ENCODE measurements at places on chromosomes 7 and 10. TPM values are rescaled to one million over a fixed set of nuclear protein-coding genes. Genes with fewer than 3 reads are reported as not detected.

- no peak for DNase-seq
Observed at GRCh38 chr10:70192326-70192968, 22.1 kb upstream of the SAR1A start.

DNA sequence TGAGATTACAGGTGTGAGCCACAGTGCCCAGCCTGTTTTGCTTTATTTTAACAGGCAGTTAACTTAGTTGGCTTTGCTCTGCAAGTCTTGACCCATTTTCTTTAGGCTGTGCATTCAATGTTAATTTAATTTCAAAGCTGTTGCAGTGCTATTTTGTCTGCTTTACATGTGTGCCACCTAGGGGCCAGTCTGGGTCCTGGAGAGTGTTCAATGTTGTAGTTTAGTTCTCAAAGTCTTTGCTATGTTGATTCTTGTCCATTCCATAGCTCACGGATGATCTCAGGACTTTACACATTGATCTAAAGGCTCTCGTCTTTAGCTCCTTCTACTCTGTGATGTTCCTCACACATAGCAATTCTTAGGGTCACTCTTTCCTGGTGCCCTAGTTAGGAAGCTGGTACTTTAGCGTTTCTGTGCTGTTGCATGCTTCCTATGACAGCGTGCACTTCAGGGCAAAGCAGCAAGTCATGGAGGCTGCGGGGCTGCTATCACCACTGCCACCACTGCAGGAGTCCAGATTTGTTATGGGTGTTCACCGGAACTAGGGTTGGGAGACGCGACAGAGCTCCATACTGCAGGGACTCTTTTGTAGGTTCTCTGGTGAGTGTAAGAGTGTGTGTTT is 16.4 kb upstream of the ABCA13 start:
- peak; percentile 24 for DNase-seq

BLOC1S2 gene
- total RNA-seq = 28.7 TPM

DNA sequence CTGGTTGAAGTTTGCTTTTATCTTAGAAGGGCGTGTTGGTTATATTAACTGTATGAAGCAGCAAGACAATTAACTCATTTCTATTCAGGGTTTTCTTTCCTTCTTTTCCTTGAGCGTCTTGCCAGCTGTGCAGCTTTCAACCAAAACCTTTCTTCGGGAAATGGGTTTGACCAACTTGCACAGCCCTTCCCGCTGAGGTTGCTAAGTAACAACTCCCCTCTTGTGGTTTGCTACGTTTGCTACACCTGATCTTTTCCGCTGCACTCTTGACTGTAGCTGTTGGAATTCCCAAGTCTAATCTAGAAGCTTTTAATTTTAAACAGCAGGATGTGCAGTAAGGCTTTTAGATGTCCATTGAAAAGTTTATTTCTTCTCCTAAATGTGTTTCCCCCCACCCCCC is 116.9 kb downstream of the CDCA7L start:
- DNase-seq = no peak

OR2A5 gene
- total RNA-seq = not detected

ZNF117 gene
- 63.3 TPM for total RNA-seq

DNA sequence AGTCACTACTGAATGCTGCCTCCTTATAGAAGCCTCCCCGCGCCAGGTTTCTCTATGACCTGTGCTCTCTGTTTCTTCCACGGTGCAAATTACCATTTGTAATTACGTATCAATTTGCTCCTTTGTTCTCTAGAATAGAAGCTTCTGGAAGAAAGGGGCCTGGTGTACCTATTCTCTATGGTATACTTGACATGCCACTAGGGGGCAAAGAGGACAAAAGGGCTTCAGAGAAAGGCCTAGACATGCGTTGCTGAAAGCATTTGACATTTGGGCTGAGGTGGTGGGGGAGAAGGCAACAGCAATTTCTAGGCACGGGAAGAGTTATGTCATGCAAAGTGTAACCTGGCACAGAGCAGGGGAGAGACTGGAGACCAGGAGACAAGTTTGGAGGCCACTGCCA is 148.7 kb downstream of the WDR11 start:
- no peak for DNase-seq

- no peak for DNase-seq
Observed at GRCh38 chr10:103428989-103429643, 23.1 kb downstream of the CALHM2 start.

- DNase-seq = no peak
Observed at GRCh38 chr7:116824449-116824848, 37.9 kb upstream of the CAPZA2 start.

- no peak for DNase-seq
Observed at GRCh38 chr10:76388321-76389023, 957.0 kb downstream of the LRMDA start.

Measured in progenitor cell of endocrine pancreas (in vitro differentiated cells).